PC-3 (cell line): ENCODE measurements at places on chromosomes 1 and 21. TPM values are rescaled to one million over a fixed set of nuclear protein-coding genes. Genes with fewer than 3 reads are reported as not detected.

The UBXN10 gene
- 0.12 TPM in 1 of 2 replicates, not detected in the other for total RNA-seq

The OR2C3 gene
- not detected in 2 replicates for total RNA-seq

The PRKAA2 gene
- 3.4 and 4.5 TPM in 2 replicates for total RNA-seq

The LINGO4 gene
- total RNA-seq = not detected in 2 replicates

The IL22RA1 gene
- total RNA-seq = 1.2 TPM in 2 replicates

The RAVER2 gene
- total RNA-seq = 11.4 and 12.2 TPM in 2 replicates

The RHD gene
- not detected in 2 replicates for total RNA-seq

- no peaks in the 10 kb centered on the region for H3K36me3 ChIP-seq
- no peaks in the 10 kb centered on the region for H3K4me1 ChIP-seq
- no peak overlapping the region for H3K27ac ChIP-seq
- H3K27me3 ChIP-seq = no peaks in the 10 kb centered on the region
- peak; percentile 63 for DNase-seq
These were observed 129.6 kb downstream of the USH2A start for GRCh38 chr1:216293683-216294082.

GRCh38 chr1:156195853-156196252 lies 1.9 kb downstream of the SLC25A44 start:
- peaks cover 16% of the 10 kb centered on the region for H3K36me3 ChIP-seq
- no peak overlapping the region for H3K4me3 ChIP-seq
- no peaks in the 10 kb centered on the region for H3K27me3 ChIP-seq
- DNase-seq = no peak
- H3K4me1 ChIP-seq = peaks cover 6% of the 10 kb centered on the region

DNA sequence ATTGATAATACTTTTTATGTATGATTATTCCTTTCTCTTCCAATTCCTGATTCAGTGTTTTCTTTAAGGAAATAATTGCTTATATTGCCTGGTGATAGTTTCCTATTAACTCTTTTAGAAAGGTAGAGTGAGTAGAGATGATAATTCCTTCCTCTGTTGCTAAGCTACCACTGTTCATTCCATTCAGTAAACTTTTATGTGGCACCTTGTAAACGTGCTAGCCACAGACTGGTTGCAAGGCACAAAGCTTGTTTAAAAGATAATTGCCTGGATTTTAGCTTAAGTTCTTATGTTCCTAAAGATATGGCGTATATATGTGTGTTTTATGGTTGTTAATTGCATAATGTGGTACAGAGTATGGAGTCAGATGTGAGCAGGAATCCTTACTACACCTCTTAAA lies 3.2 kb downstream of the ZFYVE9 start:
- no peak overlapping the region for H3K4me3 ChIP-seq
- H3K27ac ChIP-seq = no peak overlapping the region
- H3K27me3 ChIP-seq = no peaks in the 10 kb centered on the region
- peaks cover 19% of the 10 kb centered on the region for H3K4me1 ChIP-seq

DNA sequence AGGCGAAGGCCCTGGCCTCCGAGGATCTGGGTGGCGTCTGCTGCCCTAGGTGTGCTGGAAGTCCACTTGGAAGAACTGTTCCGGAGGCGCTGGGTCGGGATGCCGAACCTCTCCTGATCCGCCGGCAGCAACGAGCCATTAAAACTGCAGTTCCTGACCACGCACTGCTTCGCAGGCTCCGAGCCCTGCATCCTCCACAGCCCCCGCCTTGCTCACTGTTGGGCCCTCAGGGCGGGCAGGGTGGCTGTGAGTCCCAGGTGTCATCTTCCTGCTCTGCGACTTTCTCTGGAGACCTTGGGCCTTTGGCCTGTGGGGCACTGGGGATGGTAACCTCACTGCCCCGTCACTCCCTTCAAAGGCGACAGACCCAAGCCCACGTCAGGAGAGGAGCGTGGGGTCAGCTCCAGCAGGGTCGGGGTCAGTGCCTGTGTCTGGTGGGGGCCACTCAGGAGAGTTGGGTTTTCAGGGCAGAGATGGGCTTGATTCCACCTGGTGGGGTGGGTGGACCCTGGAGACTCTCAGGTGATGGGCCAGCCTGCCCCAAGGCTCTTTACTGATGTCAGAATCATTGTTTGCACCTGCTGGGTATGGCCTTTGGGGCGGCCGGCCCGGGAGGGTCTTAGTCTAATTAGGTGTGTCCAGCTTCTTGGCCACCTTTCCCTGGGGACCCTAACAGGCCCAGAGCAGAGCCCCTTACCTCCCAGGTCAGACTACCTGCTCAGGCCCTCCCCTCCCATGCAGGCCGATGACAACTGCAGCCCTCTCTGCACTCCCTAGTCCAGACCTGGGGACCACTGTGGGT lies 3.1 kb downstream of the PRXL2B start:
- peaks cover 14% of the 10 kb centered on the region for H3K4me1 ChIP-seq
- H3K36me3 ChIP-seq = peaks cover 2% of the 10 kb centered on the region; the same call in 1 of the 2 replicates
- no peak overlapping the region for H3K27ac ChIP-seq
- no peak overlapping the region for H3K4me3 ChIP-seq
- no peak for DNase-seq

GRCh38 chr1:117783606-117784396 lies 145.6 kb downstream of the GDAP2 start:
- DNase-seq = no peak
- no peaks in the 10 kb centered on the region for H3K27me3 ChIP-seq
- H3K4me3 ChIP-seq = no peak overlapping the region
- no peaks in the 10 kb centered on the region for H3K36me3 ChIP-seq
- H3K27ac ChIP-seq = no peak overlapping the region

DNA sequence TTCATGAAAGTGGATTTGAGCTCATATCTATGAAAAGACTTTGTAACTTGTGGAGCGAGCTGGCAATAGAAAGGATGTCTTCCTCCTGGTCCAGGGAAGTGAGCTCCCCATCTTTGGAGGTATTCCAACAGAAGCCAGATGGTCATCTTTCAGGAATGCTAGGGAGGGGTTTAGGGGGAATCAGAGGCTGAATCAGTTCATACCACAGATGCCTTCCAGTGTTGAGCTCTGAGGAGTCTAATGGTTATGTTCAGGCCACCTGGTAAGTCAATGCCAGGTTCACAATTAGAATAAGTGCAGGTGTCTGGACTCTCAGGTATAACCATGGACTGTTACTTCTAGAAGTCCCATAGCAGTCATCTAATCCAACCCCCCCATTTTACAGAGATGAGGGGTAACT lies 119.1 kb downstream of the ACTL8 start:
- no peak overlapping the region for H3K27ac ChIP-seq
- H3K4me1 ChIP-seq = peaks cover 33% of the 10 kb centered on the region
- H3K36me3 ChIP-seq = no peaks in the 10 kb centered on the region
- no peaks in the 10 kb centered on the region for H3K27me3 ChIP-seq
- no peak overlapping the region for H3K4me3 ChIP-seq

- DNase-seq = no peak
- H3K36me3 ChIP-seq = no peaks in the 10 kb centered on the region
- H3K27ac ChIP-seq = no peak overlapping the region
These were observed 42.4 kb downstream of the FNBP1L start for GRCh38 chr1:93490357-93490756.

- peaks cover 40% of the 10 kb centered on the region for H3K4me1 ChIP-seq
- H3K4me3 ChIP-seq = peak overlapping the region; percentile 7; the same call in 1 of the 2 replicates
- no peaks in the 10 kb centered on the region for H3K27me3 ChIP-seq
- H3K27ac ChIP-seq = peak overlapping the region; percentile 71
These were observed 10.2 kb downstream of the ATP1A2 start for GRCh38 chr1:160125746-160126145.

DNA sequence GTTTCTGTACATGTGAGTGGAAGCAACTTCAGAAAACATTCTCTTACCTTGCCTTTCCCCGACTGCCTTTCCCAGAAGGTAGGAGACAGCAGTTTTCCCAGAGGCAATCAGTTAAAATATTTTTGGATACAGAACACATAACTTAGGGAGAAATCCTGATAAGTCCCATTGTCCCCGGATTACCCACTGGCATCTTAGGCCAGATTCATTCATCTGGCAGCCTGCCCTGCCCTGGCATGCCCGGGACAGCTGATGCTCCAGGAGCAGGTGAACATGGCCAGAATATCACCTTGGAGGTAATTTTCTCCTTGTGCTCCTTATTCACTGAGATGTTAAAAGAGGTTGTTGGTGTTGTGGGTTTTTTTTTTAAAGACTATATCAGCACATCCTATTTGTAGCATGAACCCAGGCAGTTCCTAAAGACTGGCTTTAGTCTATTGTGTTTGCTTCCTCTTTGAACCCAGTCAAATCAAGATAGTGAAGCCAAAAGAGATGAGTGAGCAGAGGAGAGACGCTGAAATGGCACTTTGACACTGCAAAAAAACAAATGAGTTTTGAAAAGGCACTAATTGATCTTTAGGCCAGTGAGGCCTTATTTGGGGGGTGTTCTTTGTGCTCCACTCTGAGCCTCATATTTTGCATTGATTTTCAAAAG lies 139.6 kb downstream of the PLPP3 start:
- H3K36me3 ChIP-seq = no peaks in the 10 kb centered on the region
- no peak overlapping the region for H3K4me3 ChIP-seq

- H3K27ac ChIP-seq = no peak overlapping the region
- H3K4me3 ChIP-seq = no peak overlapping the region
- no peaks in the 10 kb centered on the region for H3K4me1 ChIP-seq
- H3K27me3 ChIP-seq = no peaks in the 10 kb centered on the region
These were observed 17.2 kb downstream of the LGALS8 start for GRCh38 chr1:236540813-236541465.

DNA sequence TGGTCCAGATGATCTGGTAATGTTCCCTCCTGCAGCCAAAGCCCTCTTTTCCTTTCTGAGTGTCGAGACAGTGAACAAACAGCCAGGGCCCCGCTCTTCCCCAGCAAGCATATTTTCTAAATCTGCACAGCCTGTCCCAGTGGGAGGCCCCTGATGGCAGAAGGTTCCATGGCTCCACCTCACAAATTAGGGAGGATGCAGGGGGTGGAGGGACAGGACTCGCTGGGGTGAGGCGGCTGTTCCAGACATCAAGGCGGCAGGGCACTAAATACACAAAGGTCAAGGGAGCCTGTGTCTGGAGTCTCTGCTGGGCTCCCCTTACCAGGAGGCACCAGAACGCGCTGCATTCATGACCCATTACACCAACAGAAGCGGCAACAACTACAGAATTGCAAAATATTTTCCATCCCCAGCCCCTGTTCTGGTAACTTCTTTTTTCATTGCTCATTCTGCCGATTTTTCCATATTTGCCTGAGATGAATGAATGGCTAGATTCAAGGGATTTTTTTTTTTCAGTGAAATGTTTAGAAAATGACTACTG lies 27.0 kb upstream of the PRELP start:
- no peaks in the 10 kb centered on the region for H3K4me1 ChIP-seq
- H3K4me3 ChIP-seq = no peak overlapping the region
- no peaks in the 10 kb centered on the region for H3K36me3 ChIP-seq
- H3K27me3 ChIP-seq = peaks cover 87% of the 10 kb centered on the region
- H3K27ac ChIP-seq = no peak overlapping the region

DNA sequence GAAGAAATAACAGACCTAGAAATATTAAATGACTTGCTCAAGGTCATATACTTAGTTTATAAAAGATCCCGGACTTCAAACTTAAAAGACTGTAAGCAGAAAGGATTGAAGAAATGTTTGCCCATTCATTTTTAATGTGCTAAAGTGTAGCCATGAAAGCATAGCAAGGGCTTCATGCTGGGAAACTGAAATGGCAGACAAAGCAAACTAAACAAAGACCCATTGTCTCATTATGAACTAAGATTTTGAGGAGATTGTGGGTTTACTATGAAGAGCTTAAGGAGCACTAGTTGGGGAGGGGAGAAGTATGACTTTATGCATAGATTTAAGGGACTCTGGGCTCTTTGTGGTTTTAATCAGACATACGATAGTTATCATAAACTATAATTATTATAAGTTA lies 26.3 kb downstream of the ADAMTS1 start:
- H3K27ac ChIP-seq = no peak overlapping the region
- no peak for DNase-seq
- no peaks in the 10 kb centered on the region for H3K4me1 ChIP-seq
- no peak overlapping the region for H3K4me3 ChIP-seq
- no peaks in the 10 kb centered on the region for H3K36me3 ChIP-seq

DNA sequence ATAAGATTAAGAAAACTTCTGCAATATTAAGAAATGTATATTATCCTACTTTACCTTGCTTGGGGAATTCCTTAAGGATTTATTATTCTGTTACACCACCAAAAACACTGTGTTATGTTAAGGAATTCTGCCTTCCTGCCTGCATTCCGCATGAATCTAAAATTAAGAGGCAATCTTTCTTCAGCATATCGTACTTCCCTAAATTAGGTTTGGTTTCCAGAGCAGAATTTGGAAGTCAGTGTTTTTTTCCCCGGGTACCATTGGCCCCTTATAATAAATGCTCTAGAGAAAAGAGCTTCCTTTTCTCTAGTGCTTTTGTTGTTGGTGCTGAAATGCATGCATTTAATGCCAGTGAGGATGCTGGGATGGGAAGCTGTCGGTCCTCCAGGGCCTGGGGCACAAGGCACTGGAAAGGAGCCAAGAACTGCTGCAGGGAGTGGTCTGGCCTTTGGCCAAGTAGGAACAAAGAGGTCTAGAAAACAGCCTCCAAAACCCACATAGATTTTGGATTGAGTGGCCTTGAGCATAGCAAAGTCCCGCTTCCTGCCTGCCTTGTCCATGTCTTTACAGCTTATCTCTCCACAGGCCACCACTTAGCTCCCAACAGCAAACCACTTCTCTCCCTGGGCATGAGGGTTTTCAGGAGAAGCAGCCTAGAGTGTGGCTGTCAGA lies 69.9 kb downstream of the RRAGC start:
- no peaks in the 10 kb centered on the region for H3K4me1 ChIP-seq
- H3K27ac ChIP-seq = no peak overlapping the region
- no peaks in the 10 kb centered on the region for H3K36me3 ChIP-seq
- peaks cover 46% of the 10 kb centered on the region for H3K27me3 ChIP-seq
- peak; percentile 25 for DNase-seq

DNA sequence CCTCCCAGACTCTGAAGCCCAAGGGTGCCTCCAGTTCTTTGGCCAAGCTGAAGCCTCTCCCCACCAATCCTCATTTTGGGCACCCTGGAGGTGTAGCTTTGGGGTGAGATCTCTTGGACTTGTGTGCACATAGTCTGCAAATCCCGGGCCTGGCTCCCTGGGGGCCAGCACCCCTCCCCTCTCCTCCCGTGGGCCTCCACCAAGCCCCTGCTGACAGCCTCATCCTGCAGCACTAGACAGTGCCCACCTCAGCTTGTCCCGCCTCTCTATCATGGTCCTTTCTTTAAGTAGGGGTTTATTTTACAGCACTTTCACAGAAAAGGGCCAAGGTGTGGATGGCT lies 3.2 kb downstream of the GJC2 start:
- H3K4me3 ChIP-seq = no peak overlapping the region
- H3K36me3 ChIP-seq = peaks cover 7% of the 10 kb centered on the region
- no peak overlapping the region for H3K27ac ChIP-seq
- H3K4me1 ChIP-seq = no peaks in the 10 kb centered on the region
- no peaks in the 10 kb centered on the region for H3K27me3 ChIP-seq

GRCh38 chr1:3219005-3219790 lies 150.2 kb downstream of the PRDM16 start:
- no peaks in the 10 kb centered on the region for H3K36me3 ChIP-seq
- H3K27me3 ChIP-seq = peaks cover 98% of the 10 kb centered on the region
- H3K4me1 ChIP-seq = no peaks in the 10 kb centered on the region

GRCh38 chr1:168933141-168933805 lies 173.2 kb upstream of the ATP1B1 start:
- DNase-seq = no peak
- no peak overlapping the region for H3K4me3 ChIP-seq
- 0 out of 2 replicates have a peak, but pooled peaks cover 8% of the 10 kb centered on the region for H3K4me1 ChIP-seq
- no peaks in the 10 kb centered on the region for H3K27me3 ChIP-seq
- H3K27ac ChIP-seq = no peak overlapping the region
- no peaks in the 10 kb centered on the region for H3K36me3 ChIP-seq

- H3K4me3 ChIP-seq = no peak overlapping the region
- DNase-seq = no peak
- no peak overlapping the region for H3K27ac ChIP-seq
- no peaks in the 10 kb centered on the region for H3K36me3 ChIP-seq
These were observed 25.4 kb downstream of the PLA2G4A start for GRCh38 chr1:186854102-186854501.
